IPS DF 6.9 (cell line): ENCODE measurements at places on chromosomes 6 and 20.

DNA sequence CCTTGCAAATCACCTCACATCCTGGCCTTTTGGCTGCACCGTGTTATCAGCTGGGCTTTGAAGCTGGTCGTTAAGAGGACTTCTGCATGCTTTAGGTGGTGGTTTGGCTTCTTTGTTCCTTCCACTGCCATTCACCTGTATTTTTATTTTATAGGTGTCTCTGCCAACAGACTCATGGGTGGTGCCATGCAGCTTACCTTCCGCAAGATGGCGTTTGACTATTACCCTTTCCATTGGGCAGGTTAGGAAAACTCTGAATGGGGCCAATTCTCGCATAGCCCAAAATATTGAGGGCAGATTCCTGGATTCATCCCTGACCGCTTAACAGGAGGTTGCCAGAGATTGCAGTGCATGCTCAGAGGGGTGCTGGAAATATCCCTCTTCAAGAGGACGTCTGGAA is 32.4 kb downstream of the TAF11 start:
- H3K36me3 ChIP-seq, result peaks cover 11% of the 10 kb centered on the region
- no peaks in the 10 kb centered on the region; the same call in 1 of the 2 replicates for H3K4me1 ChIP-seq
- no peak overlapping the region for H3K4me3 ChIP-seq

- no peaks in the 10 kb centered on the region for H3K27me3 ChIP-seq
- H3K4me1 ChIP-seq, result no peaks in the 10 kb centered on the region
- no peak for DNase-seq
- H3K36me3 ChIP-seq, result no peaks in the 10 kb centered on the region
These were observed 431.9 kb upstream of the GJE1 start for GRCh38 chr6:141700819-141701218.

- no peaks in the 10 kb centered on the region for H3K36me3 ChIP-seq
- no peak for DNase-seq
- H3K27ac ChIP-seq, result no peak overlapping the region
These were observed 18.4 kb downstream of the POPDC3 start for GRCh38 chr6:105161421-105161820.

GRCh38 chr6:16654701-16655100 is 106.6 kb downstream of the ATXN1 start:
- H3K27ac ChIP-seq, result no peak overlapping the region
- H3K27me3 ChIP-seq, result no peaks in the 10 kb centered on the region
- H3K4me1 ChIP-seq, result no peaks in the 10 kb centered on the region
- H3K36me3 ChIP-seq, result no peaks in the 10 kb centered on the region
- H3K4me3 ChIP-seq, result no peak overlapping the region

DNA sequence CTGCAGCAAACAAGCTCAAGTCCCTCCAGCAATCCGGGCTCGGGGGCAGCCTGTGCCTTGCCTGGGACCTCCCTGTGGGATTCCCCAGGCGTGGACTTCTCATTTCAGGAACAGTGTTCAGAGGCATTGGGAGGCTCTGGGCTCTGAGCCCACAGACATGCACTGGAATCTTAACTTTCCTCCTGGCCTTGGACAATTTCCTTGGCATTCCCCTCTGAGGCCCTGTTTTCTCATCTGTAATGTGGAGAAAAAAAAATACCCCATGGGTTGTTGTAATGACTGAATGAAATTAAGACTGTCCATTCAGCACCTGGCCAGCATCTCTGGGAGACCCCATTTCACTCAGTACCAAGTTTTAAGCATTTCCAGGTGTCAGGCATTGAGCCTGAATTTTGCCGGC is 17.6 kb downstream of the BPIFB4 start:
- H3K4me3 ChIP-seq, result no peak overlapping the region
- no peaks in the 10 kb centered on the region for H3K36me3 ChIP-seq
- H3K27me3 ChIP-seq, result no peaks in the 10 kb centered on the region
- DNase-seq, result no peak
- no peak overlapping the region for H3K27ac ChIP-seq

DNA sequence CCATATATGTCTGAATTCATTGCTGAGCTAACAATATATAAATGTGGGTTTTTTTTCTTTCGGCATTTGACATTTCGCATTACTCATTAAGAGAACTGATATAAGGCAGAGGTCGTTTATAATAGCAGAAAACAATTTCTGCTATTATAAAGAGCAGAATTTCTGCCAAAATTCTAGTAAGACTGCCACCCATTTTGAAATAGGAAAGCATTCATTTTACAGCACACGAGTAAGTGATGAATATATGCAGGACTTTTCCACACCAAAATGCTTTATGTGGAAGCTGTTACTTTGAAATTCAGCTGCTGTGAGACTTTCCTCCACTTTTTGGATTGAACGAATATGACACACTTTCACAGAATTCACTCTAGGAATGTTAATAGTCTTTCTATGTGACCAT is 610.9 kb upstream of the MAN1A1 start:
- H3K36me3 ChIP-seq, result no peaks in the 10 kb centered on the region
- peaks cover 4% of the 10 kb centered on the region for H3K4me1 ChIP-seq
- no peak overlapping the region for H3K27ac ChIP-seq
- no peak overlapping the region for H3K4me3 ChIP-seq
